ENCODE measurements at places on chromosomes 7 and 10.
A peak's percentile ranks its signal among the peaks of the same experiment; 100 is the strongest.

DNA sequence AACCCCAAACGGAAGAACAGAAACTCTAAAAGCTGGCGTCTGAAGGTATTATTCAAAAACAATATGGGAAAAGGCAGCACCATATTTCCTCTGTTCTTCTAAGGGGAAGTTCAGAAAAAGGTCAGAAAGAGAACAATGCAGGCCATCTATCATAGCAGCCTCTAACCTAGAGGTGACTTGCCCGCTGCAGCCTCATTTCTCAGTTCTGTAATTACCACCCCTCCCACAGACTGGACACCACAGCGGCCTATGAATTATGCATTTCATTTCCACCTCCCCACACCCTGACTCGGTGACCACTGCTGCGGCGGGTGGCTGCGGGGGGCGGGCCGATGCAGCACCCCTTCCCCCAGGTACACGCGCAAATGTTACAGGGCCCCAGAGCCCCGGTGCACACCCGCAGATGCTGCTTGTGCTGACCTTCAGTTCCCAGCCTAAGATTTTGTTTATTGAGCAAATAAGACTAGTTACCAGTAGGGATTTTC is 125.5 kb downstream of the CLEC2L start:
- DNase-seq: no peak

- no peak for DNase-seq
Observed at GRCh38 chr7:34156336-34156735, 251.0 kb downstream of the BMPER start.

- DNase-seq: no peak
Observed at GRCh38 chr7:4659551-4660286, 22.4 kb upstream of the FOXK1 start.

GRCh38 chr7:18541871-18542212 is 46.3 kb downstream of the HDAC9 start:
- DNase-seq: no peak

DNA sequence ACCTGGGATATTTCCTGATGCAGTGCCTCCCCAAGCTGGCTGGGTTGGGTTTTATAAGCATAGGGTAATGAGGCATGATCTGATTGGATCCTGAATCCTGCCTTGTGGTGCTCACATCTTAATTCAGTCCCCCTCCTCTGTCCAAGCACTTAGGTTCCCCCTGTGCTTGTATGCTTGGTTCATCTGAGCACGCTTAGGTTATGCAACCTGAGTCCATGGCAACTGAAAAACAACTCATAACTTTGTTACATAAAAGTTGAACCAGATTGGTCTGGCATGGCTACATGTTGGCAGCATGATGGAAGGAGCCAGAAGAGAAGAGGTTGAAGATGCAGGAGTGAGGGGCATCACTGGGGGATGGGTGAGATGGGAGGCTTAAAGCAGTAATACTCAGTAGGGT is 57.3 kb upstream of the OSBPL3 start:
- no peak for DNase-seq

GRCh38 chr10:120186506-120186905 is 270.5 kb upstream of the PLPP4 start:
- DNase-seq: no peak

GRCh38 chr7:90383861-90384260 is 19.4 kb upstream of the CLDN12 start:
- no peak for DNase-seq

- DNase-seq: no peak
Observed at GRCh38 chr7:104358446-104359132, 30.2 kb downstream of the LHFPL3 start.

DNA sequence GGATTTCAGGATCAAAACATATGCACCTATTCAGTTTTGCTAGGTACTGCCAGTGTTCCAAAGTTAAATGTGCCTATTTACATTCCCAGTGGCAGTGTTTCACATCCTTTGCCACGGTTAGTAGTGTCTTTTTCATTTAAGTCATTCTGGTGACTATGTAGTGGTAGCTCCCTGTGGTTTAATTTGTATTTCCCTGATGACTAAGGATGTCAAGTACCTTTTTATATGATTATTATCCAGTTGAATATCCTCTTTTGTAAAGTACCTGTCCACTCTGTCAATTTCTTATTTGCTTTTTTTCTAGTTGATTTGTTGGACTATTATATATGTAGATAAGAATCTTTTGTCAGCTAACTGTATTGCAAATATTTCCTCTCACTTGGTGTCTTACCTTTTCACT is 45.1 kb downstream of the TMEM60 start:
- no peak for DNase-seq

GRCh38 chr10:113007821-113008220 is 57.8 kb downstream of the TCF7L2 start:
- no peak for DNase-seq

GRCh38 chr10:14616955-14617730 is 157.6 kb downstream of the FAM107B start:
- DNase-seq: no peak

- DNase-seq: no peak
Observed at GRCh38 chr7:148144827-148145226, 445.7 kb upstream of the C7orf33 start.

GRCh38 chr10:24346877-24347519 is 138.1 kb downstream of the KIAA1217 start:
- DNase-seq: no peak

- DNase-seq: no peak
Observed at GRCh38 chr10:114605155-114605797, 52.8 kb downstream of the ABLIM1 start.

- DNase-seq: no peak
Observed at GRCh38 chr7:51455948-51456347, 139.3 kb upstream of the COBL start.

- DNase-seq: no peak
Observed at GRCh38 chr10:24661376-24661775, 62.3 kb downstream of the ARHGAP21 start.

GRCh38 chr10:110005719-110006118 is 2.1 kb upstream of the ADD3 start:
- DNase-seq: no peak

DNA sequence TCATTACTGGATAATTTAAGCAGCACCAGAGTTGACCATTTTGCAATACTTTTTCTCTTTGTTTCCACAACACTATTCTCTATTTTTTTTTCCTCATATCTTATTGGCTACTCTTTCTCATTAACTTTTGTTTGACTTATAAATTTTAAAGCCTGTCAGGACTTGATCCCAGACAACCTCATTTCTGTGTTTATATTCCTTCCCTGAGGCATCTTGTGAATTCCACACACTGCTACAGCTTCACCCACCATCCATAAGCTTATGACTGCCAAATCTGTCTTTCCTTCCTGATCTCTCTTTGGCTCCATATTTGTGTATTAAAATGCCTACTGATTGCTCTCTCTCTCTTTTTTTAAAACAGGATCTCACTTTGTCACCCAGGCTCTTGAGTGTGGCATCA is 124.6 kb upstream of the MBL2 start:
- no peak for DNase-seq

DNA sequence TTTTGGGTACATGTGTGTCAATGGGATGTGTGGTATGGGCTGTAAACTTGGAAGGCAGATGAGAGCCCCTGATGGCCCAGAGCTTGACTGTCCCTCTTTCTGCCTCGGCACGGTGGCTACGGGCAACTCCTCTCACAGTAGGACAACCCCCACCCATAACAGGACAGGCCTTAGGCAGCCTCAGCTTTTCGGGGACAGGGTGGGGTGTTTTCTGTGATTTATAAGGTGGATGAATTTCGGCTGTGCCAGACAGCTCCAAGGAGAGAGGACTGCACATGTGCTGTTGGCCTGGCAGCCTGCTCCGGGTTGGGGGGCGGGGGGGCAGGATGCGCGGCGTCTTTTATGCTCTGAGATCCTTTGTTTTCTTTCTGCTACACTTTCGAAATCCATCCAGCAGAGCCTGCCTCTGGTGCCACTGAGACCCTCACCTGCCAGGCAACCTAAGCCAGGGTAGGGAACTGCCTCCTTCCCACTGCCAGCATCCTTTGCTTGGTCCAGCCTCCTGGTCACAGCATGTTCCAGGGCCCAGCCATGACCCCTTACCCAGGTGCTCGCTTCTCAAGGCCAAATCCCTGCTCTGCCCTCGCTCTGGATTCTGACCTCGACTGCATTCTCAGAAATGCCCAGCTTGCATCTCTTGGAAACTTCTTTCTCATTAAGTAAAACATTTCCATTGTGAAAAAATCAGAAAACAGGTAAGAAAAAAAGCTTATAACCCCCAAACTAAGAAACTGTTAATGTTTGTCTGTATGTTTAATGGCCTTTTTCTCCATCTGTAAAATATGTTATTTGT is 15.4 kb upstream of the BTBD16 start:
- no peak for DNase-seq

DNA sequence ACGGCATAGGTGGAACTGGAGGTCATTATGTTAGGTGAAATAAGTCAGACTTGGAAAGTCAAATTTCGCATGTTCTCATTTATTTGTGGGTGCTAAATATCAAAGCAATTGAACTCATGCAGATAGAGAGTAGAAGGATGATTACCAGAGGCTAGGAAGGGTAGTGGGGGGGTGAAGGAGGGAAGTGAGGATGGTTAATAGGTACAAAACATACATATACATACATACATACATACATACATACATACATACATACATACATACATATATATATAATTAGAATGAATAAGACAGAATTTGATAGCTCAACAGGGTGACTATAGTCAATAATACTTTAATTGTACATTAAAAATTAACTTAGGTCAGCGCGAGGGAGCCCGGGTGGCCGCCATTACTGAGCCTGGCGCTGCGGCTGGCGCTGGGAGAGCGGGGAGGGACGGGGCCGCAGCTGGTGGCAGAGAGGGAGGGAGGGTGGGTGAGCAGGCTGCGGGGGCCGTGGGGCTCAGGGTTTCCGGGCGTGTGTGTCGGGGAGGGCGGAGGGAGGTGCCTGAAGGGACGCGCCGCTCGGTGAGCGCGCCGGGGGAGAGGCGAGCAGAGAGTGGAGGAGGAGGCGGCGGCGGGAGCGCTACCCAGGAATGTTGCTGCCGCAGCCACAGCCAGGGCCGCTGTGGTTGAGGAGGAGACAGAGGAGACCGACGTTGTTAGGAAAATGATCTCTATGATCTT is 85.8 kb upstream of the EGFR start:
- no peak for DNase-seq

GRCh38 chr7:40622941-40623501 is 488.2 kb downstream of the SUGCT start:
- no peak for DNase-seq

DNA sequence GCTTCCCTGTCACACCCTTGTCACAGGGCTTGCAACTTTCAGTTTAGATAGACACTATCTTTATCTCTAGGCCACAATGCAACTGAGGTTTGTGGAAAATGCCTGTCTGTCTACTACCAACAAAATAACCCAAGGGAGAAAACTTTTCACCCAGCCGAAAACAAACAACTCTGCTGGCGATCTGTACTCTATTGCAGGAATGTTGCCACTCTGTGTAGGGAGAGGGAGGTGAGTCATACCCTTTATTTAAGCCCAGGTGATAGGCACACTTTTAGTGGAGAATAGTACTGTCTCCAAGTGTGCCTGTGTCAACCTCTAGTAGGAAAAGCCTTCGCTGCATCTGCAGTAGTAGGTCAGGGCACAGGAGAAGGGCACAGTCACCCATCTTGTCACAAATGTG is 108.3 kb downstream of the SLC25A40 start:
- no peak for DNase-seq

GRCh38 chr10:129769381-129770116 is 194.5 kb downstream of the EBF3 start:
- DNase-seq: no peak

DNA sequence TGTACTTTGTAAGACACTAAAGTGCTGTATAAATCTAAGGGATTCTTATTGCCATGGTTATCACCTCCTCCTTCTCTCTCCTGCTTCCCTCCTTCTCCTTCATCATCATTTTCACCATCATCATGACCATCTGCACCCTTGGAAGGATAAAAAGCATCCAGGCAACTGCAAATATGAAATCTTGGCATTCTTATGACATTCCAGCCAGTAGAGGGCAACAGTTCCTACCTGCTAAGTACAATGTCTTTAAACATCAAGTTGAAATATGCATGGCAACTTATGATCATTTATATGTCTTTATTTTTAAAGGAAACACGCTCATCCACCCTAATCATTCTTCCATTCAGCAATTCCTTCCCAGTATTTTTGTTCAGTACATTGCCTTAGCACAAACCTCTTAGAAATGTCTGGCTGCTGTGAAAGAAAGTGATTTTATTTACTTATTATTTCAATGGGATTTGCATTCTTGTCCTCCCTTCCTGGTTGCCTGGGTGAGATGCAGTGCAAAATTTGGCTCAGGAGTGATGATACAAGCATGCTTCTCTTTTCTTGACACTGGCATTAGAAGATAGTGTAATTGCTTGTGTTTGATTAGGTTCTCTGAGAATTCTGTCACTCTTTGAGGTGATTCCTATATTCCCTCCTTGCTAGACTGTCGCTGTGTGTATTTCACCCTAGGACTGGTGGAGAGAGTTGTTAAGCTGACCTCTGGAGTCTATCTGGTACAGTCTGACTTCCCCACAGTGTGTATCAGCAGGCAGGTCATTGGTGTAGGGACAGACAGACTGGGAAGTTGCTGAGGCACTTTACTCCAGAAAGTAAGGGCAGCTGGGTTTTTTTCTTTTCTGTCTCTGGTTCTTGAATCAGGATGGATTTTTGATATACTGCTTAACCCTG is 188.5 kb upstream of the BMPER start:
- DNase-seq: no peak

DNA sequence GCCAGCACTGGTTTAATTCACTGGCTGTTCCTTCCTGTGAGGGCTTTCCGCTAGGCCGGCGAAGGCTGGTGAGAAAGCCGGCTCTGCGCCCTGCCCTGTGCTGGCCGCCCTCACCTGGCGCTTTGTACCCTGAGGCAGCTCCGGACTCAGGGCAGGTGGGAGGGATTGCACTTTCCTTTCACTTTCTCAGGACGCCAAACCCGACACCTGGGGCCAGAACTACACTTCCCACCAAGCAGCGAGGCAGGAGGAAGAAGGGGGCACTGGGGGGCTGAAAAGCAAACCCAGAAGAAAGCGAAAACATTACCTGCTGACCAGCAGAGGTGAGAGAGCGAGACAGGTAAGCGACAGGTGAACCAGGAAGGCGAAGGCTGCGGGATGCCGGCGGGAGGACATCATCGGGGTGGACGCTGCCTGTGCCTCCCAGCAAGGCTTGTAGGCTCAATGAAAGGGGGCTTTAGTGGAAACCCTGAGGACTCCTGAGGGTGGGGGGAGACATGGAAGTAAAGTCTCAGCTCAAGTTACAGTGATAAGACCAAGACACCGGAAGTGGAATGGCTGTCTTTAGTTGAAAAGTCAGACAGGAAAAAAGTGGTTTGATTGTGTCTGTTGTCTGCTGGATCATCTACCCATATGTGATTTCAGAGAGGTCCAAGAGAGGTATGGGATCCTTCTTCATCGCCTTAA is at the start of gene RAB19:
RAB19 (plus strand) TSS at position 181 of the 687 bp plus-strand sequence. CDS start 3,589 bp downstream, outside the sequence.
- DNase-seq: peak; percentile 43

- DNase-seq: no peak
Observed at GRCh38 chr7:106400923-106401322, 116.1 kb upstream of the NAMPT start.
